ENCODE measurements at places on chromosomes 11 and 22.

GRCh38 chr11:3840004-3840869 lies 522 bp downstream of the RHOG start:
- DNase-seq = peak; percentile 30

DNA sequence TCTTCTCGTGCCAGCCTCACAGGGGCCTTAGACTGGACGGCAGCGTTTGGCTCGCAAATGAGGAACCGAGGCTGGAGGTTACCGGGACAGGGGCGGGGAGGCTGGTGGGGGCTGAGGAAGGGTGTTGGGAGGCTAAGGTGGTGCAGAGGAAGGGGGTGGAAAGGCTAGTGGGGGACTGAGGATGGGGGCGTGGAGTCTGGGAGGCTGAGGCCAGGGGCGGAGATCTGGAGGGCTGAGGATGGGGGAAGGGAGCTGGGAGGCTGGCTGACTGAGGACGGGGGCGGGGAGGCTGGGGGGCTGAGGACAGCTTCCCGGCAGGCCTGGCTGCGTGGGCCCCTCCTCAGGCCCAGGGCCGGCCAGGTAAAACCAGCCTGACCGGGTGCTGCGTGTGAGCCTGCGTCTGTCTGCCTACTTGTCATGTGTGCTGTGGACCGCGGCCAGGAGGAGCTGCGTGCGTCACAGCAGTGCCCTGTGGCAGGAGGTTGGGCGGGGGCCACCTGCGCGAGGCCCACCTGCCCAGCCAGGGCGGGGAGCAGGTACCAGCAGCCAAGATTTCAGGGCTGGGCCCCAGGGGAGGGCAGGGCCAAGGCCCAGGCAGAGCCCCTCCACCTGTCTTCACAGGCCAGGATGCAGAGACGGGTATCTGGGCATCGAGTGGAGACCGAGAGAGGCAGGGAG lies 9.4 kb upstream of the PIM3 start:
- no peak for DNase-seq

GRCh38 chr22:41768430-41768829 lies 32.0 kb upstream of the CCDC134 start:
- no peak for DNase-seq

GRCh38 chr22:27561286-27561904 lies 240.2 kb downstream of the MN1 start:
- no peak for DNase-seq

DNA sequence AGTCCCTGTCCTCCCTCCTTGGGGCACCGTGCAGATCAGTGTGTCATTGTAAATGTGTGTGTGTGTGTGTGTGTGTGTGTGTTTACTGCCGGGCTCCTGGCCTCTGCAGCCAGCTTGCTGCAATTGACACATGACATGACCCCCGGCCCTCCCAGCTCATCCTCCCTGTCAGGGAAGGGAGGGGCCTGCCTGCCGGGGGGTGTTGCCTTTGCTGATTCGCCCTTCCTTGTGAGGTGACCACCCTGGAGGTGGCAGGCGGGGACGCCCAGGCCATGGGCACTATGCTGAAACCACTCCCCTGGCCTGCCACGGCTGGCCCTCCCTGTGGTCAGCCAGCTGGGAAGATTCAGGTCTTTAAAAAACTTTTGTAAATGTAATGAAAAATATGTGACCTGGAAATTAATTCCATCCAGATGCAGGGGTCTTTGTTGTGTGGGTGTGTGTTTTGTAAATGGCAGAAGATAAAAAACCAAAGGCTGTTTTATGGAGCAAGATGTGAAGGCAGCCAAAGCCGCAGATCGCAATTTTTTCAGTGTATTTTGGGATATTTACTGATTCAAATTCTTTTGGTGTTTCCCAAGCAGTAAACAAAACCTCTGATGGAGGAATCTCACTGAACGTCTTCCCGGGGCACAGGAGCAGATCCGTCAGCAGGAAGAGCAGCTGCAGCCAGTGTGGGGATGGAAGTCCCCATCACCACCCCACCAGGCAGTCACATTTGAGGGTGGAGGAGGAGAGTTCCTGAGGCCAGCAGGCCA lies 23.2 kb downstream of the SHISAL1 start:
- DNase-seq = no peak

GRCh38 chr11:14953904-14954303 lies 18.2 kb downstream of the CALCA start:
- no peak for DNase-seq

DNA sequence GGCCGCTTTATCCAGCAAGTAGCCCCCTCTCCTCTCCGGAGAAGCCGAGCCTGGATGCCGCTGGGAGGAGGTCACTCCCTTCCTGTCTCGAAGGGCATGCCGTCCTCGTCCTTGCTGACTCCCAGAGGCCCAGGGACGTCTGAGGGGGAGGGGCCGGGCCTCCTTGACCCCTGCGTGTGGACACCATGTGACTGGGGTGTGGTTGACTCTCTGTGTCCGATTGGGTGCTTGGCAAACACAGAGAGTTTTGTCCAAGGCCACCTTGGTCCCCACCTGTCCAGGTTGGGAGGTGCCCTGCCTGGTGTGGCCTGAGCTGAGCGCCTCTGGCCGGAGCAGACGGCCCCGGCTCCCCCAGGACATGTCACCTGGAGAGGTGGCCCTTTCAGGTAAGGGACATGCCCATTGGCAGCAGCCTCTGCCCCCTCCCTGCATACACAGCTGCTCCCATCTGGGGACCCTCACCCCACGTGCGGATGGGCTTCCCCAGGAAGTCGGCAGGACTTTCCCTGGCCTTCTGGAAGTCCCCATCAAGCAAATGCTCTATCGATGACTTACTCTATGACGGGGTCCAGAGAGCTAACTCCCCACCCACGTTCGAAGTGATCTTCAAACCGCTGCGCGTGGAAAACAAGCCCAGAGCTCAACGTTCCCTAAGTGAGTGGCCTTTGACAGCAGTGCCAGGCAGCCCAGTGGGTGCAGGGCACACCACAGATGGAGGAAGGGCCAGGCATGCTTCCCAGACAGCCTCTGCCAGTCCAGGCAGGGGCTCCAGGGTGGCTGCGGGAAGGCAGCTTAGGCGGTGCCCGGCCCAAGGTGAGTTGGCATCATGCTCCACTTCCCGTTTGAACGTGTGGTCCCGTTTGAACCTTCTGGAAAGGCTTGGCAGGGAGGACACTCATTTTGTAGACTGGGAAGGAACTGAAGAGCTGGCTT lies at the start of gene SMIM38:
Gene SMIM38, plus strand, starts transcription at position 634 of the 933 bp plus-strand sequence. CDS start 1,912 bp downstream, outside the sequence.
- DNase-seq = no peak

DNA sequence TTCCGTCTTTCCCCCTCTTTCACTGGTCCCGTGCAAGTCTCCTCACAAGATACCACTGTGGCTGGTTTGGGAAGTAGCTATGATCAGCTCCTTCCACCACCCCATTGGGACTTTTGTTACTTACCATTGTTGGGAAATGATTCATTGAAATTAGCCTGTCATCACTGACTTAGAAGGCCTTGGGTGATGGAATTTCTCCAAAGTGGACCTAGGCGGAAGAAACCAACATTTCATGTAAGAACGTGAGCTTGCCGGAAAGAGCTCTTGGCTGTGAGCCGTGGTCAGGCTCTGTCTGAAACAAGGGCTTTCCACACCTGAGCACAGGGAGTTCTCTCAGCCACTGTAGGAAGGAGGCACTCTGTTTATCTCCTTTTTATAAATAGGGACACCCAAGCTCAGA lies 23.5 kb upstream of the CRYBB3 start:
- DNase-seq = no peak

- DNase-seq = no peak
Observed at GRCh38 chr22:20076627-20077172, 3.3 kb upstream of the DGCR8 start.

- no peak for DNase-seq
Observed at GRCh38 chr11:80061056-80061455, 620.2 kb upstream of the TENM4 start.

GRCh38 chr11:67998150-67999045 lies 5.5 kb downstream of the UNC93B1 start:
- DNase-seq = no peak

DNA sequence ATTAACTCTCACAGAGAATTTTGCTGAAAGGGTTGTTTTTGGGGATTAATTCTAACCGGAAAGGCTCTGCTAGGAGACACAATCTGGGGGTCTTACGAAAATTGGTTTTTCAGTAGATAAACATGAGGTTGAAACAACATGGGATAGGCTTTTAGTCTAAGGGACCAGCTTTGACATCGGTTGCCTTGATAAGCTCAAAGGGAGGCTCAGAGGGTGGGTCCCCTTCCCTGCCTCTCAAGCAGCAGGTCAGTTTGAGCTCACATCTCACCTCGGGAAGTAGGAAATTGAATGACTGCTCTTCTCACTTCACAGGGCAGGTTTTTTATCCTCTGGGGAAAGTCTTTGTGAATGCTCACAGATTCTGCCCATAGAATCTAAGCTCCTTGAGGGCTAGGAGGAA lies 70.2 kb upstream of the KIRREL3 start:
- no peak for DNase-seq

- no peak for DNase-seq
Observed at GRCh38 chr11:112343368-112344039, 82.8 kb upstream of the PLET1 start.

DNA sequence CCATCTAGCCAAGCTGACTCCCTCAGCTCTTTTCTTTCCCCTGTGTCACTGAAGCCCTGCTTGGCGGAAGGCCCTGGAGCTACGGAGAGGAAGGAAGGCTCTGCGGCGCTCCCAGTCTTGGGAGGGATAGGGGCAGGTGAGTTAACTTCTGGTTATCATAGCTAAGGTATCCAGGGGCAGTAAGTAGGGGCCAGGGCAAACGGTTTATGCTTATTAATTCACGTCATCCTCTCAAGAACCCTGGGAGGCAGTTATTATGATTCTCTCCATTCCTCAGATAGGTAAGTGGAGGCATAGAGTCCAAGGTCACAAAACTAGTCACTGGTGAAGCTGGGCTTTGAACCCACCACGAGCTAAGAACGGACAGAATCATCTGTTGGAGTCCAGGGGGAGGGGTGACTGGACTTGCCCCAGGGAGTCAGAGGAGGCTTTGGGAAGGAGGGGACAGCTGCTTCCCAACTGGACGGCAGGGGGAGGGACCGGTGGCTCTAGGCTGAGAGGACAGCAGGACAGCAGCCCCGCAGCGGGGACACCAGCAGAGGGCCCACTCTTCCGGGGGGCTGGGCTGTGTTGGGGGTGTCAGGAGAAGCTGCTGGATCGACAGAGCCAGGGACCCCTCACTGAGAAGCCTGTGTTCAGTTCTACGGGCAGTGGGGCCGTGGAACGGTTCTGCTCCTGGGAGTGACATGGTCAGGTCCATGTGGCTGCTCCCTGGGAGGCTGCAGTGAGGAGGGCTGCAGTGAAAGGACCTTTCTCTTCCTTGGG lies 3.5 kb downstream of the BAIAP2L2 start:
- no peak for DNase-seq

DNA sequence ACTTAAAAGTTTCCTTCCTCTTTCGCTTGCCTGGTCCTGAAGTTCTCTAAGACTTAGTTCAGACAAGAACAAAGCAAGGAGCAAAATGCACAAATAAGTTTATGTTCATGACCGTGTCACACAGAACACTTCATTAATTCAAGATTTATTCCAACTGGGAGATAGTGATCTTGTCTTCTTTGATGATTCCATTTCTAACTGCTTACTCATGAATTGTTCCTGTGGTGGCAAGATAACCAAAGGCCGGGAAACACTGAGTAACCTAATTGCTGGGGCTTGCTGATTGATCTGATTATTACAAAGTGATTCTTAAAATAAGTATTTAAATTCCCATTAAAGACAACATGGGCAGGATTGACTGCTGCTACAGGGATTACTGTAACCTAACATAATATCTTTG lies 1462.9 kb upstream of the RAG2 start:
- no peak for DNase-seq

DNA sequence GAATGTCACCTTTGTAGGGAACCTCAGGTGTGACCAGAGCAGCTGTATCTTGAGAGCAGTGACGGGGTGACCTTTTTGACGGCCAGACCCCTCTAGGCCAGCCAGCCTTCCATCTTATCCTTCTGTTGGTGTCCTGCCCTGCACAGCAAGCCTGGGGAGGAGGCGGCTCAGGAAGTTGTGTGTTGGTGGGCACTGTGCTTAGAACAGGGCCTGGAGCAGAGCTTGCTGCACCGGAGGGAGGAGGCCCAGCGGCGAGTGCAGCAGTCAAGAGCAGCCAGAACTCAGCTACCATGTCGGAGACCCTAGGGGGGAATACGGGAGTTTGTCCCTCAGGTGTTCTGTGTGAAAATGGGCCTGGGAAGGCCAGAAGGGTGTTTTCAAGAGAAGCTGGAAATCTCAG lies 129.4 kb downstream of the OSBP2 start:
- no peak for DNase-seq

DNA sequence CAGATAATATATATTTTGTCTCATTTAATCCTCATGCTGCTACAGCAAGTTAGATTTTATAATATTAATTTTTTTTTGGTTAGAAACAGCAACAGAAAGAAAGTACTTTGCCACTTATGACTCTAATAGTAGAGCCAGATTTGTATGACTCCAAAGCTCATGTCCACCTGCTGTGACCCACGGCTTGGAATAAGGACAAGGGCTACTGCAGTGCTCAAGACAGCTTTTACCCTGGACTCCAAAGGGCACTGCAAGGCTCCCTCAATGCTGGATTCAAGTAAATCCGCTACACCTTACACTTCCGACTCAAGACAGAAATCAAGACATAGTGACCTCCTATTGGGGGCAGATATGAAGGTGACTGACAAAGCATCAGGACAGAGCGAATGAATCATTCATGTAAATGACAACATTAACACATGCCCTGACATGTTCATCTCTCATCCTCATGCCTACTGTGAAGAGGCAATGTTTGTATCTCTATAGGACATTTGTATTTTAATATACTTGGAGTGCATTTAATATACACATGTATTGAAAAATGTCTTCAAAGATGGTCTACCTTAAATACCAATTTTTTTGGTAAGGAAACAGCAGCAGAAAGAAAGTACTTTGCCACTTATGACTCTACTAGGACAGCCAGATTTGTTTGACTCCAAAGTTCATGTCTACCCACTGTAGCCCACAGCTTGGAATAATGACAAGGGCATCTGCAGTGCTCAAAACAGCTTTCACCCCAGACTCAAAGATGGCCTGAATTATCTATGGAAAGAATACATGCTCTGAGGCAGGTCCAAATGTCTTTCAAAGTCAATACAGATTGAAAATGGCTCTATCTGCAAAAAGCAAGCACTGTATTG lies 375.6 kb upstream of the CCDC90B start:
- DNase-seq = no peak

DNA sequence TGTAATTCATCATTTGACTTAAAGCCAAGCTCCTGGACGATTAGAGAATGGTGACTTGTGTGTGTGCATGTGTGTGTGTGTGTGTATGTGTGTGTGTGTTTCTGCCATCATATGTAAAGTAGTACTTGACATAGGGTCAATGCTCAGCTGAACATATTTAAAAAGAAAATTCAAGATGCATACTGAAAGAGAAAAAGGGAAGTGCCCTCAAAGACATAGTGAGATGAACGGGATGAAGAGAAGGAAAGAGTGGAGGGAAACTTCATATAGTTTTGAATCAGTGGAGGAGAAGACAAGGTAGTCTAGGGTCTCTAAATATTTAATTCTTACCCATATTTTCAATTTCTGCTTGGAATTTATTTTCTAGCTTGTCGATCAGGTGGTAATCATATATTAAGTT lies 4.0 kb downstream of the TCN1 start:
- no peak for DNase-seq

- DNase-seq = no peak
Observed at GRCh38 chr22:33832558-33833151, 87.6 kb downstream of the LARGE1 start.

GRCh38 chr11:121467965-121468364 lies 15.2 kb upstream of the SORL1-AS1 start:
- DNase-seq = peak; percentile 38
